Right kidney (tissue), 9 donors: ENCODE measurements at places on chromosomes 2 and 18.

- DNase-seq: no peak
These were observed 460.4 kb downstream of the EPHA4 start for GRCh38 chr2:221111739-221112138.

- no peak for DNase-seq
These were observed 106.9 kb downstream of the FBXO15 start for GRCh38 chr18:74040459-74041332.

- no peak for DNase-seq
These were observed 1.4 kb upstream of the LAPTM4A start for GRCh38 chr2:20052861-20053281.

- DNase-seq: peak; percentile 21
These were observed 1846.4 kb upstream of the PIK3C3 start for GRCh38 chr18:40108596-40108995.
